Activated CD4-positive, alpha-beta memory T cell treated with anti-CD3 and anti-CD28 coated beads for 36 hours (primary cell): ENCODE measurements at places on chromosomes 6 and 20. TPM values are rescaled to one million over a fixed set of nuclear protein-coding genes. Genes with fewer than 3 reads are reported as not detected.

DNA sequence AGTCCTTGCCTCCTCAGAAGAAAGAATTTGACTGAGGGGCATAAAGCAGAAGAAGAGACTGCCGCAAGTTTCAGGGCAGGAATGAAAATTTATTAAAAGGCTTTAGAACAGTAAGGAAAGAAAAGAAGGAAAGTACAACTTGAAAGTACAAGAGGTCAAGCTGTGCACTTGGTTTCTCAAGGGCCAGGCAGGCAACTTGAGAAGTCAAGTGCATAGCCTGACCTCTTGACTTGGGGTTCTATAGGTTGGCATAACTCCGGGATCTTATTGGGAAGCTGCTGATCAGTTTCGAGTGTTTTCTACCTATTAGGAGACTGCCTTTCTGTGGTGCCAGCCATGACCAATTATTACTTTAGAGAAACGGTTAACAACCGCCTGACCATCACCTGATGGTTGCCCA lies 237.0 kb upstream of the RGS17 start:
- H3K27ac ChIP-seq, result no peak overlapping the region
- H3K4me3 ChIP-seq, result no peak overlapping the region
- H3K4me1 ChIP-seq, result no peaks in the 10 kb centered on the region
- DNase-seq, result no peak
- H3K27me3 ChIP-seq, result no peaks in the 10 kb centered on the region

The SLA2 gene
- total RNA-seq, result 47.7 TPM

The CDSN gene
- not detected for total RNA-seq

GRCh38 chr6:142485256-142485655 lies 183.4 kb downstream of the ADGRG6 start:
- DNase-seq, result no peak
- H3K4me1 ChIP-seq, result no peaks in the 10 kb centered on the region
- H3K27ac ChIP-seq, result no peak overlapping the region
- H3K4me3 ChIP-seq, result no peak overlapping the region

GRCh38 chr6:108968325-108969316 lies 120.4 kb downstream of the ARMC2 start:
- no peaks in the 10 kb centered on the region for H3K36me3 ChIP-seq
- H3K4me1 ChIP-seq, result peaks cover 2% of the 10 kb centered on the region
- H3K27me3 ChIP-seq, result no peaks in the 10 kb centered on the region
- no peak overlapping the region for H3K4me3 ChIP-seq
- no peak overlapping the region for H3K27ac ChIP-seq

GRCh38 chr20:36805396-36805795 lies 31.8 kb upstream of the DSN1 start:
- H3K27me3 ChIP-seq, result no peaks in the 10 kb centered on the region
- H3K27ac ChIP-seq, result no peak overlapping the region
- no peak overlapping the region for H3K4me3 ChIP-seq
- no peak for DNase-seq

The TDRD6 gene
- not detected for total RNA-seq

DNA sequence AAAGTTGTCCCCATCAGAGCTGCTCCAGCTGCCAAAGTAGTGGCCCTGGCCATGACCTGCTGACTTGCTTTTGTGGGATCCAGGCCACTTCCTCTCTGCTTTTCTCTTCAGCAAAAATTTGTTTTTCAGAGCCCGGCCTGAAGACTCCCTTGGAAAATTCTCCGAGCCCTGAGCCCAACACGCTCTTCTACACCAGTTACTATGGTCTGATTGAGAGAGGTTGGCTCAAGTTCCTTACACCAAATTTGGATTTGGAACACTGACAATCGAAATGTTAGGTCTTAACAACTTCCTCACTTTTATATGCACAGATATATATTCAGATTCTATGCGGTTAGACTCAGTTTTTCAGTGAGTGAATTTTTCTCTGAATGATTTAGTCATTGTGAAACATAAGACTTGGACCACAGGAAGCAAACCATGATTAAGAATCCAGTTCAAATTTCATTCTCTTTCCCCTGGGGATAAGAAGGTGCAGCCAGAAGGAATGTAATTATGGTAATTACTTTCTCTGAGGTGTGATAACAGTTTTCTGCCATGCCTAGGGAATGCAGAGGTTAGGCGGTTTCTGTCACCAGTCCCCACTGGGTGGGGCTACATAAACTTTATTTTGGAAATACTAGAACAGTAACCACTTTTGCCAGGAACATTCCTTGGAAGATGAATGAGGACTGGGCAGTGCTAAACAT lies 365.2 kb downstream of the SYNE1 start:
- peaks cover 16% of the 10 kb centered on the region for H3K4me1 ChIP-seq

The MCCD1 gene
- total RNA-seq, result not detected
